ENCODE measurements at places on chromosomes 7 and 10. TPM values are rescaled to one million over a fixed set of nuclear protein-coding genes. Genes with fewer than 3 reads are reported as not detected.

ARMH3 gene
- 9.1 TPM for total RNA-seq

MYL10 gene
- not detected for total RNA-seq

MRLN gene
- total RNA-seq, result not detected

THSD7A gene
- total RNA-seq, result not detected

SEMA3E gene
- total RNA-seq, result 0.51 TPM

LRRC72 gene
- not detected for total RNA-seq

Data from airway epithelial cell (primary cell).